ENCODE measurements at places on chromosomes 1 and 21.

GRCh38 chr1:151134396-151134795, 12.0 kb downstream of the SEMA6C start:
- no peak for DNase-seq

DNA sequence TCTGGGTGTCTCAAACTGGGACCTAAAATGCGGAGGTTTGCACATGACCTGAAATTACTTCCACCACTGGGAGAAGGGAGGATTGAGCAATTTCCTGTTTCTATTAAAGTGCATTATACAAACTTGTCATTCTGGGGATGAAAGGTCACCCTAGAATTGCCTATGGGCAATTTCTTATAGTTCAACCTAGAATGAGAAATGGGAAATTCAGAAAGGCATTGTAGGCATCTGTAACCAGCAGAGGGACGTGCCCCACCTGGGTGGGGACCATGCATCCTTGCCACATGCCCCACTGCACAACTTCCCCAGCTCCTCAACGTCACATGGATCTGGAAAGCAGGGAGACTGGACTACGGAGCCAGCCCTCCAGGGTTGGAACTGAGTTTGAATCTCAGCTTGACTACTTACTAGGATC, 47.0 kb downstream of the MRPL39 start:
- no peak for DNase-seq

DNA sequence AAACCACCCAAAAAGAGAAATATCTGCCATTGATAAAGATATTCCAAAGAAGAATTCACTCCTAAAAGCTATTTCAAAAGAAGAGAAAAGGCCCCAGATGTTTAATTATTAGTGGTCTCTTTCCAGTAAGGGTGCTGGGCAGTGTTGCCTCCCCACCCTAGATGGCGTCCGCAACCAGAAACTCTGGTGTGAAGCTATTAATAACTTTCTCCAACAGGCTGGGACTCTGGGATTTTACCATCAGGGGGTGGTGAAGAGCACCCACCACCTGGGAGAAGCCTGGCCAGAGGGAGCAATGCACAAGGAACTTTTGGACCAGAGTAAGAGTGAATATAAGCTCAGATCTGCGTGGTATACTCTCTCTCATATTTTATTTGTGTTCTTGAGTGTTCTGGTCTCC, 115.4 kb upstream of the TIAM1 start:
- DNase-seq = no peak

DNA sequence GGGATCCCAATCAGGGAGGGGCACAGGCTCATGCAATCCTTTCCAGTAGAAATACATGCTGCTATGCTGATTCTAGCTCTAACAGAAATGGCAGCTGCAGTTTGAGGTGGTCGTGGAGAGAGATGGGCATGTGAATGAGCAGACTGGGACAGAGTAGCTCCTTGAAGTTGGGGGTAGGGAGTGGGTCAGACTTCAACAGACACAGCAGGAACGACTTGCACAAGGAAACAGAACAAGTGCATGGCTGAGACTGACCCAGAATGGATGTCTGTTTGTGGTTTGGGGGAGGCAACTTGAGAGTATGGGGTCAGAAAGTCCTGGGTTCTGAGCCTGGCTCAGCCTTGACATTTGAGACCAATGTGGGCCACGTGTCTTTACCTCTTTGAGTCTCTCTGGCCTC, 25.1 kb upstream of the TRABD2B start:
- DNase-seq = no peak

- DNase-seq = no peak
Measured at GRCh38 chr1:111129376-111129775, 10.5 kb downstream of the DRAM2 start.

- DNase-seq = no peak
Measured at GRCh38 chr1:33081554-33082305, 777 bp downstream of the AZIN2 start.

GRCh38 chr1:31646259-31646960, 1.7 kb upstream of the PEF1 start:
- no peak for DNase-seq

DNA sequence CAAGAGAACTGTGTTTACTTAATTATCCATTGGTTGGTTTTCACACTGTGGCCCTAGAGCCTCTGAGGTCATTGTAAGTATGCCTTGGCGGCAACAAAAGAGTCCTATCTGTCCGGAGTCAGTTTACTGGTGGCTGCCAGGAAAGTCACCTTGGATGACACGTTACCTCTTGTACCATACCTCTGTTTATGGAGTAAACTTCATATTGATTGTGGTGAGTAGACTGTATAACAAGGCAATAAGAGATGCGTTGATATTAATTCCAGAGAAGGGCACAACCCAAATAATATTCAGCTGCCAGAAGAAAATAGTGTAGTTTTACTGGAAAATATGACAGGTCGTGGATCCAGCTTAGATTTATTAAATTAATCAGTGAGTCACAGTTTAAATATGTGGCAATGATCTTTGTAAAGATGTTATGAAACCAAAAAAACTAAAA, 20.4 kb upstream of the KIF14 start:
- no peak for DNase-seq

GRCh38 chr1:36411674-36412648, 14.3 kb upstream of the LSM10 start:
- peak; percentile 3 for DNase-seq

GRCh38 chr1:97356309-97356708, 564.5 kb downstream of the DPYD start:
- DNase-seq = no peak

DNA sequence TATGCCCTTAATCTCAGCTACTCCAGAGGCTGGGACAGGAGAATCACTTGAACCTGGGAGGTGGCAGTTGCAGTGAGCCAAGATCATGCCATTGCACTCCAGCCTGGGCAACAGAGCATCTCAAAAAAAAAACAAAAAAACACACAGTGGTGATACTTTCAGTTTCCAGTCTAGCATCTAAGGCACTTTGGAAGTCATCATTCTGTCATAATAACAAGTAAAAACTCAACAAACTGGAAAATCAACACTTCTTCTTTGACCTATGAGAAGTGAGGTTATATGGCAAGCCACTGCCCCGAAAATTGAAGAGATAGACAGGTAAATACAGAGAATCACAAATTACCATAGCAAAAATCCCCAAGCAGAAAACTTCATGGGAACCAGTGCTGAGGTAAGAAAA, 51.9 kb downstream of the IL12RB2 start:
- DNase-seq = no peak

DNA sequence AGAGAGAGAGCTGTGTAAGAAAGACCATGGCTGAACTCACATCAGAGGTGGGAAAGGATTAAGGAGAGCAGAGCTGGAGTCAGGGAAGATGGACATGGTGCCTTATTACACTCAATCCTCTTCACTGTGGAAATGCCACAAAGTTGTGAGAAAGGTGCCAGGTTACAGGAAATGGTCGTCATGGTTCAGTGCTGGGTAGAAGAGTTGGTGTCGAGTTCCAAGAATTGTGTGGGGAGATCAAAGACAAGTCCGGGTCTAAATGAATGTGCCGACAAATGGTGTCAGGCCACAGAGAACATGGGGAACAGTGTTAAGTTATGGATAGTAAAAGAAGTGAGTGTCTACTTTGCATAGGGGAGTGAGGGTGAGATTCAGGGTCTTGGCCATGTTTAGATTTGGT, 40.9 kb downstream of the LAMC2 start:
- DNase-seq = no peak

- no peak for DNase-seq
Measured at GRCh38 chr1:55428944-55429931, 214.1 kb upstream of the USP24 start.

DNA sequence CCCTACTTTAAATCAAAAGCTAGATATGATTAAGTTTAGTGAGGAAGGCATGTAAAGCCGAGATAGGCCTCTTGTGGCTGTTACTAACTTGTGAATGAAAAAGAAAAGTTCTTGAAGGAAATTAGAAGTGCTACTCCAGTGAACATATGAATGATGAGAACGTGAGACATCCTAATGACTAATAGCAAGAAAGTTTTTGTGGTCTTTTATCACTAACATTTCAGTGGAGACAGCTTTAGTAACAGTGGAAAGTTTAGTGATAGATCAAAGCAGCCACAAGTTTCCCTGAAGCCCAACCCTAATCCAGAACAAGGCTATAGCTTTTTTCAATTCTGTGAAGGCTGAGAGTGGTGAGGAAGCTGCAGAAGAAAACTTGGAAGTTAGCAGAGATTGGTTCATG, 73.6 kb upstream of the LRRC8B start:
- no peak for DNase-seq

GRCh38 chr1:61141288-61142042, 59.1 kb downstream of the NFIA start:
- DNase-seq = peak; percentile 87

- DNase-seq = no peak
Measured at GRCh38 chr21:37983336-37984095, 67.3 kb upstream of the KCNJ6 start.

DNA sequence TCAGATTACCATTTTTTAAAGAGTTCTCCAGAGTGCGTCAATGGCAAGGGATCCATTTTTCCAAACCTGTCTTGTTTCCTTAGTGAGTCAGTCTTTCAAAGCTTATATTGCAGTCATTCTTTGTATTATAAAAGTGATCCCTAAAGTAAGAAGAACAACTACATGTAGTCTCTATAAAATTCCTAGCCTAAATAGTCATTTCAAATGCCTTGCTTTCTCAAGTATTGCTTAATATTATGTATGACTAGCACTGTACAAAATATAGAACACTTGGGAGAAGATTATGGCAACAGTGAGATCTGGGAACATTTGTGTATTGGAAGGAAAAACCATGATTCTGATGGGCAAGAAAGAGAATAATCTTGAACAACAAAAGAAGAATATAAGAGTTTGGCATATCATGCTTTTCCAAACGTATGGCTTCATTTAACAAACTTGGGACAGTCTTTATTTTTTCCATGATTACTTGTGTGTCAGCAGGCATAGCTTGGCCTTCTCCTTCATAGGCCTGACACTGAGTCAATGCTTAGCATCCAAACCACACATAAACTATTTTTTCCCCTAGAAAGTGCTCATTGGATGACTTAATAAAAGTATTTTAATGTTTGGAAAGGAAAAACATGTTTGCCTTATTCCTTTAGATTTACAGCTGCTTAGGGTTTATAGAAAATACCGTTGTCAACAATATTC, 547.4 kb downstream of the LTN1 start:
- DNase-seq = no peak

GRCh38 chr1:157110686-157111085, 11.1 kb upstream of the ETV3L start:
- no peak for DNase-seq

GRCh38 chr1:228960705-228961104, 225.4 kb downstream of the RHOU start:
- no peak for DNase-seq

- no peak for DNase-seq
Measured at GRCh38 chr1:200471739-200472138, 61.9 kb upstream of the ZNF281 start.

GRCh38 chr1:17587693-17588047, 48.2 kb downstream of the ARHGEF10L start:
- DNase-seq = no peak

GRCh38 chr21:23131177-23131576, 2133.0 kb downstream of the NCAM2 start:
- DNase-seq = peak; percentile 21

GRCh38 chr1:167249702-167250101, 29.0 kb downstream of the POU2F1 start:
- no peak for DNase-seq

DNA sequence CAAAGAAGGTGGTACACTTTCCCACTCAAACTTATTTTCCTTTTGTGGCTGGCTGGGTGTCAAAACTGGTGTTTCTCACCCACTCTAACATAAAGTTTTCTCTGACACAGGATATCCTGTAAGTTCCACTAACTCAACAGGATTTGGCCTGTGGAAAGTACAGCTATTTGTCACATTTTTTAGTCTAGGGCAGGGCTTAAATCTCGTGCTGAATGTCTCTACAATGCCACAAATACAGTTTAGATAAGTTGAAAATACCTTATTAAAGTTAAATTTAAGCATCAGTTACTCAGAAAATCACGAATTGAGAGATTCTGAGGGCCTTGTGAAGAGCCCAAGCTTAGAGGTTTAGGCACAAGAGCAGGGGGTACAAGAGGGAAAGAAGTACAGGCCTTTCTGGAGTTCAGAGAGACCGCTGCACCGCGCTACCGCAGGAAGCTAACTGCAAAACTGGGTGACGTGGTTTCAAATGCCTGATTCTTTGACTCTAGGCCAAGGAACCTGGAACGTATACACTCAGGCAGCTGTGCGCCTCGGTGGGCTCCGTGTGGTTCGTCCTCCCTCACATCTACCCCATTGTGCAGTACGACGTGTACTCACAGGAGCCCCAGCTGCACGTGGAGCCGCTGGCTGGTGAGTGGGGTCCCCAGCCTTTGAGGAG, 23.4 kb upstream of the PWP2 start:
- no peak for DNase-seq

- peak; percentile 78 for DNase-seq
Measured at GRCh38 chr1:233993651-233994050, 89.2 kb downstream of the SLC35F3 start.

DNA sequence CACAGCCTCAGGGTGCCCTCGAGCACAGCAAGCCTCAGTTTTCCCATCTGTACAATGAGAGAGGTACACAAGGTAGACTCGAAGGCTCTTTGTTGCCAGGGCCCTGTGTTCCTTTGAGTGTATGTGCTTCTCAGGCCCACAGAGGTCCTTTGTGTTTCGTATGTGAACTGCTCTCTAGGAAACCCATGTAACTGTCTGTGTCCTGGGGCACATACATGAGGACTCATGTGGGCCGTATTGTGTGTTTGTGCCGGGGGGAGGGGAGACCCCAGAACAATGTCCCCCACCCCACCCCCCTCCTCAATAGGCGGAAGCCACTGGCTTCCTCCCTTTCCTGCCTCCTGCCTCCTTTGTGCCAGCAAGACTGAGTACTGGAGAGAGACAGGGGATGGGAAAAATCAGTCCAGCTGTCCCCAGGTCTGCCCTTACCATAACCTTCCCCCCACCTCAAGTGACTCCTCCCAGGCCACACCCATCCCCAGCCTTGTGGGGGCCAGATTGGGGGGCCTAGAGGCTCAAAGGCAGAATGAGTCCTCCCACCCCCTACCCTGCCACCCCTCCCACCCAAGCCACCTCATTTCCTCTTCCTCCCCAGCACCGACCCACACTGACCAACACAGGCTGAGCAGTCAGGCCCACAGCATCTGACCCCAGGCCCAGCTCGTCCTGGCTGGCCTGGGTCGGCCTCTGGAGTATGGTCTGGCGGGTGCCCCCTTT, at the start of gene TIE1:
Gene TIE1 (plus strand): TSS at position 605 of the 717 bp plus-strand sequence. CDS start 90 bp downstream, at position 695.
- no peak for DNase-seq

DNA sequence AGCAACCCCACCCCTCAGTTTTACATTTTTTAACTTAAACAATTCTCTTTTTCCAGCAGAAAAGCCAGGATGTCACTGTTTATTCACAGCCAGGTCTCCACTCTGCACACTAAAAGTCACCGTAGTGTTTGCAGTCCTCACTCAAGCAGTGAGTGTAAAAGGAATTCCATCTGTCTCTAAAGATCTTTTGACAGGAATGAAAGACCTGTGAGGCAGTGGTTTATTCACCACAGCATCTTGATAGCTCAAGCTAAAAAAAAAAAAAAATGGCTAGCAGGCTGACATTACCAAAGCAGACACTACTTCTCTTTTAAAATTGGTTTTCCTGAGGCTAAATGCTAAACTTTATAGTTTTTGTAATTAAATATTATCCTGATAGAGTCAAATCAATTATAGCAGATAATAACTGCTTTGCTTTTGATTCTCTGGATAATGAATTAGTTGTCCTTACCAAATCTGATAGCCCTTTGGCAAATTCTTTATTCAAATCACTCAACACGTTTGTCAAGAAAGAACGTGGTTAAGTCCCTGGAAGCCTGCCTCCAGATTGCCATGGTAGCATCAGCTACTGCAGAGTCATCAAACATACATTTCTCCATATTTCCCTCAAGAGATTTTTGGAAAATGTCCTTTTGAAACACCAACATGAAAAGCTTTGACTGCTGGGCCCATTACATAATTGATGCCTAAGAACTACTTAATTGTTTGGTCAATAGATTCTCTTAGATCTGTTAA, 22.2 kb upstream of the SLC5A9 start:
- DNase-seq = no peak

Data from NCI-H748 treated with DMSO at 0.1 percent for 48 hours (cell line).